H54 (cell line): ENCODE measurements at places on chromosomes 2 and 18.

DNA sequence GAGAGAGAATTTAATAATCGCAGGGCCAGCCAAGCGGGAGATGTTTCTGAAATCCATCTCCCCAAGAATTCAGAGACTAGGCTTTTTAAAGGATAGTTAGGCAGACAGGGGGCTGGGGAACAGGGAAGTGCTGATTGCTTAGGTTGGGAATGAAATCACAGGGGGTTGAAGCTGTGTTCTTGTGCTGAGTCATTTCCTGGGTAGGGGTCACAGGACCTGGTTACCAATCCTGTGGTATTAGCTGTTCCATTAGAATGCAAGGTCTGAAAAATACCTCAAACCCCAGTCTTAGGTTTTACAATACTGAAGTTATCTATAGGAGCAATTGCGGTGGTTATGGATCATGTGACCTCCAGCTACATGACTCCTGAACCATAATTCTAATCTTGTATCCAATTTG lies 4.6 kb downstream of the SP140 start:
- no peak for DNase-seq

- DNase-seq = no peak
Observed at GRCh38 chr18:36153771-36154170, 24.1 kb downstream of the ELP2 start.

- no peak for DNase-seq
Observed at GRCh38 chr2:127568128-127568527, 32.6 kb downstream of the MYO7B start.

DNA sequence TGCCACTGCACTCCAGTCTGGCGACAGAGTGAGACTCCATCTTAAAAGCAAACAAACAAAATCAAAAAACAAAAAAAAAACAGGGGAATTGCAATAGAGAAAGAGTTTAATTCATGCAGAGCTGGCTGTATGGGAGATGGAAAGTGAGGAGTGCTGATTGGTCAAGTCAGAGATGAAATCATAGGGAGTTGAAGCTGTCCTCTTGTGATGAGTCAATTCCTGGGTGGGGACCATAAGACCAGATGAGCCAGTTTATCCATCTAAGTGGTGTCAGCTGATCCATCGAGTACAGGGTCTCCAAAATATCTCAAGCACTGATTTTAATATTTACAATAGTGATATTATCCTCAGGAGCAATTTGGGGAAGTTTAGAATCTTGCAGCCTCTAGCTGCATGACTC lies 45.3 kb downstream of the FRZB start:
- DNase-seq = no peak

DNA sequence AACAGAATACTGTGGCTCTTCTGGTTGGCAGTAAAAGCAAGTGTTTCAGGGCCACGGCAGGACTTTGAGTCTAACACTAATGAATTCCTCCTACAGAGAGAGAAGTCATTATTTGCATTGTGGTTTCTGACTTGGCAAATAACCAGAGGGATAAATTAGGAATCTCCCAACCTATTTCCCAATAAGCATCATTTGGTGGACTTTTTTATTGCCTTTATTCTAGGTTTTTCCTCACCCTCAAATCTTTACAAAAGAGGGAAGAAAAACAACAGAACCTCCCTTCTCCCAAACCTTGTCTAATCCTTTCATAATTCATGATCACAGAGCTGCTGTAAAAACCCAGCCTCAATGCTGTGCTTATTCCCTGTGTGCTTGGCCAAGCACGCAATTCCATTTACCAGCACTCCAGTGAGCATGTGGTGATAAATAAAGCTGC lies 179.7 kb downstream of the AGPS start:
- DNase-seq = no peak
